ENCODE measurements at places on chromosomes 2 and 18. TPM values are rescaled to one million over a fixed set of nuclear protein-coding genes. Genes with fewer than 3 reads are reported as not detected.

DNA sequence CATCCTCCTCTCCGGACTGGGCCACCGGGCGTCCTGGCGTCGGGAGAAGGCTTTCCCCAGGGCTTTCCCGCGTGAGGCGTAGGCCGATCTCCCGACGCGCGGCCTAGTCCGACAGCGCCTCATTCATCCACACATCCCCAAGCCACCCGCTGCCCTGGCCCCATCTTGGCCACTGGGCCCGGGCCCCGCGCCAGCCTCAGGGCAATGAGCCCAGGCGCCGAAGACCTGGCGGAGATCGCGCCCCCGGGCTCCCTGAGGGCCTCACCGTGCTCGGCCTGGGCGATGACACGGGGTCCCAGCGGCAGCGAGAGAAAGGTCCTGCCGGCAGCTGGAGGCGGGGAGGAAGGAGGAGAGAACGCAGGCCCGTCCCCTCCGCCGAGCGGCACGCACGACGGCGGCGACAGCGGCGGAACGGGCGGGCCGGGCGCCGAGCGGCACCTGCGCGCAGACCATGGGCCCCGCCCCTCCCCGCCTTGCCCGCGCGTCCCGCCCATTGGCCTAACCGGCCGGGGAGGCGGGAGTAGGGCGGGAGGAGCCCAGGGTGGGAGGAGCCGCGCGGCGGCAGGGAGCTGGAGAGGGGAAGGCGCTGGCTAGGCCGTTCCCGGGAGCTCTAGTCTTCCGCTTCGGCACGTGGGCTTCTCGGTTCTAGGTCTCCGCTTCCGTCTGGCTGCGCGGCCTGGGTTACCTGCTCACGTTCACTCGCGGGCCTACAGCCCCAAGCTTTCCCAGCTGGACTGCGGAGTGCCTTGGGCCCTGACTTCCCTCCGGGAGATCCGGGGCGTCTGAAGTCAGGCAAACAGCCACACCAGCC, at the start of gene OLA1:
OLA1 (minus strand) TSS at position 346 of the 811 bp plus-strand sequence. CDS start 1,717 bp downstream, outside the sequence.
- peak; percentile 98 for DNase-seq

DNA sequence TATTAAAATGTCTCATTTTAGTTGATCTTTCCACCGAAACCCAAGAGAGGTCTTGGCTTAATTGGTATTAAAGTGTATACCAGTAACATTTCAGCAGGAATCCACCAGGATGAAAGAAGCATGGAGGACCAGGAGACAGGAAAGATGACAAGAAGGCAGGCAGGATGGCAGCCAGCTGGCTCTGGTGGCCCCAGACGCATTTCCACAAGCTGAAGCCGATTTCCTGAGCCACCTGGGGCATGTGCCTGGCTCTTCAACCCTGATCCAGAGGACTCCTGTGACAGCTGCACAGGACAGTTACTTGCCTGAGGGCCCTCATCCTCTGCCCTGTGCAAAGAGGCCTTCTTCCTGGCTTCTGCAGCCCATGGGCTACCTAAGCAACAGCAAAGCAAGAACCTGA, 56.9 kb upstream of the NFU1 start:
- no peak for DNase-seq

DNA sequence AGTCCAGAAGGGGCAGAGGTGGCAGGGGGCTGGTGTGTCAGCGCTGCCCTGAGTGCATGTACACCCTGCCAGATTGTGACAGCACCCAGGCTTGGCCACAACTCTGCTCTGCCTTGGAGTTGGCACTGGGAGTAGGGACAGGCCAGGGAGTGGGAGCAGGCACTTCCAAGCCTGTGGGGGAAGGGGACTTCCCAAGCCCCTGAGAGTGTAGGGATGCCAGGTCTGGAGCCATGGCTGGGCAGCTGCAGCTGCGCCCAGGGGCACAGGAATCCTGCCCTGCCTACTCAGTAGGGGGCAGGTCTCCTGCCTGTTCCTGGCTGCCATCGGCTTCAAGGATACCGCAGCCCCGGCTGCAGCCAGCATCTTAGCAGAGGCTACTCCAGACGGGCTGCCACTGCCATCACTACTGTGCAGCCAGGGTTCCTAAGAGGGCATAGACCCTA, 109.4 kb downstream of the CALCRL start:
- DNase-seq = peak; percentile 9

GRCh38 chr2:5365871-5366461, 326.2 kb upstream of the SOX11 start:
- DNase-seq = peak; percentile 85

DNA sequence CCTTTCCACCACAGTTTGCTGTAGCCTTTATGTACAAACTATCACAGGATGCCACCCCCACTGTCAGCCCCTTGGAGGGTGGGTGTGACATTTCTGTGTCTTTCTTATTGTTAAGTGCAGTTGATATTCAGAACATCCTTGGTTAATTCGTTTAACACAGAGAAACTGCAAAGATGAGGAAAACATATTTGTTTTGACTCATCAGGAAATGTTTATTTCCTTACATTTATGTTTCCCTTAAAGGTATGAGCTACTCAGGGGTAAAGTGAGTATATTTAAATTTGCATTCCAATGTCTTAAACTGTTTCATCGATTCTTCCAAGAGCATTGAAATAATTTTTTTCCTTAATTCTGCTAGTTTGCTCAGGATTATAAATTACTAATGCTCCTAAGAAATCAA, 243.4 kb downstream of the RDH14 start:
- DNase-seq = no peak

DNA sequence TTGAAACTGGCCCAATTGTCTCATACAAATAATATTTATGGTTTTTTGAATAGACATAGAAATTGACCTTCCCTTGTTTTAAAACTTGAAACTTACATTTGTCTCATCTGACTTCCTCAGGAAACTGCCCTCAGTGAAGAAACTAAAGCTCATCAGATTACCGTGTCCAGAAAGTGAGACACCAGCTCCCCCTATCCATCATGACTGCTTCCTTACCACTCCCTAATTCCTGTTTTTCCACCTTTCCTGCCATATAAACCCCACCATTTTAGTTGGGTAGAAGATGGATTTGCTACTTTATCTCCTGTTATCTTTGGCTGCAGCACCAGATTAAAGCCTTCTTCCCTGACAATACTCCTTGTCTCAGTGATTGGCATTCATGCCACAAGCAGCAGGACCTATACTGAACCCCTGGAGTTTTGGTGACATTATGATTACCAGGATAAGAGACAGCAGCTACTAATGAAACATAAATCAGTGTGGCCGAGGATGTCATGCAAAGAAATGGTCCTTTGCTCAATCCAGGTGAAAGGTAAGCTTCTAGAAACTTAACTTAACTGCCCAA, 1627.6 kb upstream of the ZEB2 start:
- no peak for DNase-seq

DNA sequence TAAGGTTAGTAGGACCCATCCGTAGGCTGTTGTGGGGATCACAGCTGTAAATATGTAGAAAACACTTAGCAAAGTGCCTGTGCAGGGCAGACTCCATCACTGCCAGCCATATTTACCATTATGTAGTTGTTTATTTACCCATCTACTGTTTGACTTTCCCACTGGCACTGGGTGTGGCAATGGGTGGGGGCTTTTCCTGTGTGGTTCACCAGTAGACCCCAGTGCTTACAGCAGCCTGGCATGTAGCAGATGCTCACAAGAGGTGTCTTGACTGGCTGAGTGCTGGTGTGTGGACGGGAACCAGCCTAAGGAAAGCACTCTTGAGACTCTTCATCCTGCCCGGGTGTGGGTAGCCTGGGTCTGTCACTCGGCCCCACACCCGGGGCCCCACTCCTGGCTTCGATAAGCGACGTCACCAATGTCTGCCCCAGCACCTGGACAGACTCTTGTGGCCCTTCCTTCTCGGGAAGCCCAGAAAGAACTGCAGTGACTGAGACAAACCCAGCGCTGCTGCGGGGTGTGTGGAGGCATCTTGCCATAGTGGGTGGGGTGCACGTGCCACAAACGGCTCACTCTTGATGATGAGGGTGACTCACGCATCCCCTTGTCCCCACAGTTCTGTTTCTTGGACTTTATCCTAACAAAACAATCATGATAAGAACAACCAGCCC, 78.3 kb downstream of the HDAC4 start:
- no peak for DNase-seq

DNA sequence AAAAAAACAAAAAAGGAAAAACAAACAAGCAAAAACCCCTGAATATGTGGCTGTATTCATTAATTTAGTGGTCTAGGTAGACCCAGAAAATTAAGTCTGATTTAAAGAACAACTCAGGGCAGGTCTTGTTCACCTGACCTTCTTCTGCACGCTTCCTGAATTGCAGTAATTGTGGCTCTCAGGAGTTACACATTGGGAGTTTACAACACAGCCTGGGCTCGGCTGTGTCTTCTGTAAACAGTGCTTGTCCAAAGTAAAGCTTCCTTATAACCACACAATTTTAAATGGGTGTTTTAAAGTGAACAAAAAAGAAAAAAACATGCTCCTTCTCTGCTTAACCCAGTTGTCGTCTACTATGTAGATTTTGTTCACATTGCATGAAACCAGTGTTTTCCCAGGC, 8.3 kb upstream of the MTIF2 start:
- no peak for DNase-seq

GRCh38 chr2:175577368-175577970, 396.0 kb upstream of the ATP5MC3 start:
- no peak for DNase-seq

GRCh38 chr2:41774011-41774605, 273.7 kb upstream of the PKDCC start:
- no peak for DNase-seq

DNA sequence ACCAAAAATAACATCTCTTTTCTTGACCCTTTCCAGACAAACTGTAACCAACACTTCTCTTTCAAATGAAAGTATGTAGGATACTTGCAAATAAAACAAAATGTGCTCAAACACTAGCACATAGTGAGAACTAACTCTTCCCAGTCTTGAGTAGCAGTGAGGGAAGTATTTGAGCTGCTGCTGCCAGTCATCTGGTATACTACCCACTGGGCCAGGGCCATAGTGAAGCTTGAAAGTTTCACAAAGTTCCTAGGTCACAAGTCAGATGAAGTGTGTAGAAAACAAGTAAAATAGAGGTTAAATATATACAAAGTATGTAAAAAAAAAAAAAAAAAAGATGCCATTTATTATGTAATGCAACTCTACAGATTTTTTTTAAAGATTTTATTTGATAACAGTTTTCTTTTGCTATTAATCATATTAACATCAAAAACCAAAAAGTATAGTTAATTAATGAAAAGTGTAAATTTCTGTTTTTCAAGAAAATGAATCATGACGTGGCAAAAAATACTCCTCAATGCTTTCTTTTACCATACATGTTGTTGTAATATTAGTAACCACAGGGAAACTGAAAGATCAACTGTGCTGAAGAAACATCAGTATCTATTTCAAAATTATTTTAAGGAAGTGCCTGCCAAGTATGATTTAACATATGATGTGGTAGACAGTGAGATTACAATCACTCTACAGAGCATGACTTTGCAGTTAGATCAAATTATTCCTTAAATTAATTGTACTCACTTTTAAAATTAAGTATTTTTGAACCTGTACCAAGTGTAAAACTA, 21.6 kb upstream of the TRIB2 start:
- DNase-seq = no peak

- no peak for DNase-seq
These were observed 87.7 kb downstream of the SPTBN1 start for GRCh38 chr2:54543733-54544396.

- no peak for DNase-seq
These were observed 40.3 kb upstream of the HNRNPA3 start for GRCh38 chr2:177172034-177172880.

- DNase-seq = no peak
These were observed 145.0 kb downstream of the CLIP4 start for GRCh38 chr2:29260142-29260772.

DNA sequence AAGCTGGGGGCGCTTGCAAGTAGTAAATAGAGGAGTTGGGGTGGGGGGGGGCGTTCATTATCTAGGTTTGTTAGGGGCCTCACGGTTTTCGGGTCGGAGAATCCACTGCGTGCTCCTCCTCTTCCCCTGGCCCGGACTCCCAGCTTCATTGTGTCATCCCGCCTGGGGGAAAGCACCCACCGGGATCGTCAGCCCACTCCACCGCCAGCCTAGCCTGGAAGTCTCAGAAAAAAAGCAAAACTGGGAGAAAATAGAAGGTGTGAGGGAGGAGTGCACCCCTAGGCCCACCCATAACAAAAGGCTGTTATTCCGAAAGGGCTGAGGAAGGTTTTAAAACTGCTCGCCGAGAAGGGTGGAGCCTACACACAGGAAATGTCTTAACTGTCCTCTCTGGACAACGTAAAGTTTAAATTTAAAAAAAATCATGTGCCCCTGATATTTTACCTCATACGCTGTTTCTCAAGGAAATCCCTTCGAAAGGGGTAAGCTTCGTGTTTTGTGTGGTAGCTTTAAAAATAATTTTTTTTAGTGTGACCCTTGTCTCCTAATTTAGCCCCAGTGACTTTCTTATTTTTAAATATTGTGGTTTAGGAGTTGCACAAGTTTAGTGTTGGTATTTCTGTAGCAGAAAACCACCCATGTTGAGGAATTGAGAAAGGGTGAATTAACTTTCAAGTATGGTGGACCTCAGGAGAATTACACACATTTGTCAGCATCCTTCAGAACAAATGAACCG, 104.2 kb downstream of the SPTBN1 start:
- DNase-seq = peak; percentile 24

GRCh38 chr2:150147889-150148683, 339.4 kb downstream of the RND3 start:
- no peak for DNase-seq

- no peak for DNase-seq
These were observed 463.1 kb upstream of the HS6ST1 start for GRCh38 chr2:128781585-128782385.

- DNase-seq = no peak
These were observed 387.6 kb upstream of the TNP1 start for GRCh38 chr2:217247476-217247875.

GRCh38 chr18:11909061-11909455, 941 bp upstream of the MPPE1 start:
- DNase-seq = no peak

- no peak for DNase-seq
These were observed 199.2 kb upstream of the SLC39A10 start for GRCh38 chr2:195457873-195458272.

DNA sequence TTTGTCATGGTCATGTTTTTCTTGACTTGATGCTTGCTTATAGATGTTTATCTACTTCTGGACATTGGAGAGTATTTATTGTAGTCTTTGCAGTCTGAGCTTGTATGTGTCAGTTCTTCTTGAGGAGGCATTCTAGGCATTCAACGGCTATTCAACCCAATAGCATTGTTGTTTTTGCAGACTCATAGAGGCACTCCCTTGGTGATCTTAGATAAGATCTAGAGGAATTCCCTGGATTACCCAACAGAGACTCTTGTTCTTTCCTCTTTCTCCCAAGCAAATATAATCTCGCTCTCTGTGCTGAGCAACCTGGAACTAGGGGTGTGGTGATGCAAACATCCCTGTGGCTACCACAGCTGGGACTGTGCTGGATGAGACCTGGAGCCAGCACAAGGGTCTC, 40.4 kb downstream of the SYT4 start:
- DNase-seq = no peak

Gene MPP4
- 0.13 TPM for total RNA-seq

Gene GDF7
- total RNA-seq = 11.2 TPM

Gene EVA1A
- total RNA-seq = 19.9 TPM

Gene KCNS3
- total RNA-seq = 12.1 TPM

Gene AGXT
- total RNA-seq = not detected

Gene PER2
- total RNA-seq = 5.5 TPM

Gene MC2R
- not detected for total RNA-seq

Gene MRPL33
- 52.0 TPM for total RNA-seq

Gene ADAM17
- total RNA-seq = 39.7 TPM

All from endothelial cell (in vitro differentiated cells).